ENCODE measurements at places on chromosomes 4 and X. TPM values are rescaled to one million over a fixed set of nuclear protein-coding genes. Genes with fewer than 3 reads are reported as not detected.

- DNase-seq: no peak
Measured at GRCh38 chrX:79412166-79412565, 45.0 kb upstream of the ITM2A start.

GRCh38 chr4:113823291-113823659 is 61.7 kb upstream of the CAMK2D start:
- peak; percentile 20 for DNase-seq

DNA sequence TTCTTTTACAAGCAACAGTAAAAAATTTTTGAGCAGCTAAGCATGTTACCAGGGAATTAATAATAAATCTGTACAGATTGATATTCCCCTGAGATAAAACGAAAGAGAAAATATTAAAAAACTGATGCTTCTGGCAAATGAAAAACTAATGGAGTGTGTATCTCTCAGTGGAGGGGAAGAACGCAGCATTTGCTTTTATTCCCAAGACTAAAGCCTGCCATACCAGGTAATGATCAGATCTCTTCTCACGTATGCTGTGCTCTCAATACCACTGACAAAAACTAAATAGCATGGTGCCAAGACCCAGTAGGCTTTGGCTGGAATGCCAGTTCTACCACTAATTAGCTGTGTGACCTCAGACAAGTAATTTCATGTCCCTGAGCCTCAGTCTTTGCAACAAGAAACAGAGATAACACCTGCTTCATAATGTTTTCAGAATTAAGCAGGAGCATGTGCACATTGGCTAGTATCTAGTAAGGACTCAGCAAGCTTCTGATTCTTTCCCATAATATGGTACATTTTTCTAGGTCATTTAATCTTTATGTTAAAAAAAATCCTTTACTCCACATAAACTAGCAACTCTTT is 179.6 kb downstream of the CENPC start:
- no peak for DNase-seq

The ZNF157 gene
- 0.48 TPM for total RNA-seq

The PITX2 gene
- total RNA-seq: 0.48 TPM

- no peak for DNase-seq
Measured at GRCh38 chr4:86151196-86151595, 208.7 kb downstream of the MAPK10 start.

The NDUFA1 gene
- total RNA-seq: 71.4 TPM

- no peak for DNase-seq
Measured at GRCh38 chrX:390459-390858, 3.8 kb upstream of the PPP2R3B start.

GRCh38 chr4:140117947-140118346 is 36.0 kb downstream of the MAML3 start:
- DNase-seq: no peak

The JAKMIP1 gene
- total RNA-seq: not detected

- DNase-seq: peak; percentile 84
Measured at GRCh38 chr4:101393256-101393655, 45.9 kb upstream of the PPP3CA start.

The SLIT2 gene
- 12.7 TPM for total RNA-seq

DNA sequence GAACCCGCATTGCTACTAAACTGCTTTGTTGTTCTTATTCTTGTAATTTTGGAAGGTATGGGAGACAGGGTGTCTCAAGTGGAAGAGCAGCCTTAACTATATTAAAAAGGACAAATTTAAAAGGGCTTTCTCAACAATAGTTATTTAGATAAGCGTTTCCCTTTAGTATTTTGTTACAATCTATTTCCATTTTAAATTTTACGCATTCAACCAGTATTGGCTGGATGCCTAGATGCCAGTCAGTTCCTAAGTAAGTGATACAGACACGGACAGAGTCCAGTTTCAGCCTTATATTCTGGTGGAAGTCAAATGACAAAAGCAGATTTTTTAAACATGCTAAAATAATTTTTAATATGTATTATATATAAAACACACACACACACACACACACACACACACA is 28.3 kb downstream of the FAT1 start:
- DNase-seq: no peak

DNA sequence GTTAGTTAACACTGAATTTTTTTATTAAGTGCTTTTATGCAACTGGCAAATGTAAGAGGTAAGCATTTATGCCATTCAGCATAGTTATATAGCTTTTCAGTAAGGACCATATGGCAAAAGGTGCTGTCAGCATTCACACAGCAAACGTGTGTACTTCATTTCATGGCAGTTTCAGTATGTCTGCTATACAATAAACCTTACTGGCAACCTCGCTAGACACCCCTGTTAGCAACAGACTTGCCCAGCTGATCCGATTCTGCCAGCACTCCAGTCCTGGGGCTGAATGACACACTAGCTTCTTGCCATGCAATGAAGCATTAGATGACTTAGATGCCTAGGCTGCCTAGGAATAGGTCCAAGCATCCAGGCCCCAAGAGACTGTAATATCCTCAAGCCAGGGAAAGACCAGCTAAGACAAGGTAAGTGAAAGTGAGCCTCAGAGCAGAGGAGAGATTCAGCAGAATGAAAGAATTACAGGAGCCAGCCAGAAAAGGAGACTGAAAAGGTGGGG is 47.3 kb upstream of the DOCK11 start:
- no peak for DNase-seq

DNA sequence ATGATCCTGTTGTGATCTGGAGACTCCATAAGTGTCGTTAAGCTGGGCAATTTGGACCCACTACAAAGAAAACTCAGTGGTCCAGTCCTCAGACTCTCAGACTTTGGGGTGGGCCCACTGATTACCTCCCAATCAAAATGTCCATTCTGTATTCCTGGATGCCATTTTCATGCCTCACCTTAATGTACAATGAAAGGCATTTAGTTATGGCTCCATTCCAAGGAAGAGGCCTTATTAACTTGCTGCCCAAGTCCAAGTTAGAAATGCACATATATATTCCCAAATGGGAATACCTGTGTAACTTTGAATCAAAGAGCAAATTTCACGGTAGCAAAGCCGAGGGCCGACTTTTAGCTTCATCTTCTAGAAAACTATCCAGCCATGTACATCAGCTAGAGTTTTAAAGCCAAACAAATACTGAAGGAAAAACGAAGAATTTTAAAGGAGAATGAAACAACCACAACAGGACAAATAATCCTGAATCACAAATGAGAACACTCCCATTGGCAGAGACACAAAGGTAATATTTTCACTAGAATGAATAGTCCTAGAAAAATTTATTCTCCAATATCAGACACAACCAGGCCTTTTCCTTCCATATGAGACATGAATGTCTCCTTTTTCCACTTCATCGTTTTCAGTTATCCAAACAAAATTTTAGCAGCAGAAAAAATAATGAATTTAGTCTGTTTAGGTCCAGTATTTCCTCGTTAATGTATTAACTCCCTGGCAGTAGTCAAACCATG is 63.7 kb upstream of the HHIP start:
- DNase-seq: no peak

- no peak for DNase-seq
Measured at GRCh38 chr4:137529432-137529831, 2.9 kb downstream of the PCDH18 start.

- DNase-seq: peak; percentile 34
Measured at GRCh38 chr4:54493862-54494261, 163.9 kb upstream of the KIT start.

The CXorf65 gene
- total RNA-seq: not detected

- no peak for DNase-seq
Measured at GRCh38 chr4:17489123-17489522, 22.8 kb downstream of the QDPR start.

- no peak for DNase-seq
Measured at GRCh38 chr4:80841587-80842281, 188.8 kb upstream of the BMP3 start.

The TKTL2 gene
- total RNA-seq: not detected

The UGT2B15 gene
- total RNA-seq: not detected

The ARAP2 gene
- total RNA-seq: 0.20 TPM

DNA sequence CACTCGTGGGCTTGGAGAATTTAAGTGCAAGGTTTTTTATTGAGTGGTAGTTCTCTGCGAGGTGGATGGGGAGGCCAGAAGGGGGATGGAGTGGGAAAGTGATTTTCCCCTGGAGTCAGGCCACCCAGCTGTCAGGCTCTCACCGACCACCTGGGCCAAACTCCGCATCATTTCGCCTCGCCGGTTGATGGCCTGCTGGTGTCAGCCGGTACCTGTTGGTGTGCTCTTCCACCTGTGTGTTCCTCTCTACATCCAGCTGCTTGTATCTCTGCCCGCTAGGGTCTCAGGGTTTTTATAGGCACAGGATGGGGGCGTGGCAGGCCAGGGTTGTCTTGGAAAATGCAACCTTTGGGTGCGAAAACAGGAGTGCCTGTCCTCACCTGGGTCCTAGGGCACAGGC is 200.9 kb downstream of the DACH2 start:
- no peak for DNase-seq

DNA sequence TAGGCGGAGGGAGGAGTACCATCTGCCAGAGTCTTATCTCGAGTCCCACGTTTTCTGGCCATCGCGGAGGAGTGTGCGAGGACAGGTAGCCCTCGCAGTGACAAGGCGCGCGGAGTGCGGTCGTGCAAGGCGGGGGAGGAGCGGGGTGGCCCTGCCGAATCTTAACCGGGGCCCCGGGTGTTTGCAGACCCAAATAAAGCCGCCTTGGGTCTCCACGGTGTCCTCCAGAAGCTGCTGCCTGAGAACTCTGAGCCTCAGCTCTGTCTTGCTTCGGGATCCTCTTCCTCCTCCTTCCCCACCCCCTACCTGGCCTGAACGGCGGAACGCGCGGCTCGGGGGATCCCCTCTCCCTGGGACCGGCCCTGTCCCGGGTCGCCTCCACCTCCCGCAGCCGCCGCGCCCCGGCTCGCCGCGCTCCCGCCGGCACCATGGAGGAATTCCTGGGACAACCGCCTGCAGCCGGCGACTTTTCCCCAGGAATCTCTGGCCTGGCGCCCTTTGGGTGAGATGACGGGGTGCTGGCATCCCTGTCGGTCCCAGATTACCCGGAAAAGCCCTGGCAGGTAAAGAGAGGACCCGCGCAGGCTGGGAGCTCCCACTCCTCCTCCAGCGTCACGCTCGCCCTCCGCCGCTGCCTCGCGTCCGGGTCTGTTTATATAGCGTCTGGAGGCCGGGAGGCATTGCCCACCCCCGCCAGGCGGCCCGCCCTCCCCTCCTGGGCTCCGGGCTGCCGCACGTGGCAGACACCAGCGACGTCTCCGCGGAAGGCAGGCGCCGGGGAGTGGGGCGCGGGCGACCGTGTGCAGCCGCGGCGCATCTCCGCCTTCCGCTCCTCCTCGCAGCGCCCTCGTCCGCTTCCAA is at the start of gene GALNTL6:
Gene GALNTL6, plus strand, starts transcription at position 740 of the 861 bp plus-strand sequence.
- DNase-seq: no peak

GRCh38 chr4:11769434-11769833 is 340.7 kb upstream of the HS3ST1 start:
- no peak for DNase-seq

- DNase-seq: peak; percentile 38
Measured at GRCh38 chr4:110046588-110047049, 133.9 kb downstream of the EGF start.

GRCh38 chr4:129144755-129145206 is 48.8 kb downstream of the C4orf33 start:
- no peak for DNase-seq

- DNase-seq: no peak
Measured at GRCh38 chrX:72020788-72021187, 110.1 kb downstream of the NHSL2 start.

- DNase-seq: no peak
Measured at GRCh38 chr4:78533854-78534253, 17.7 kb upstream of the ANXA3 start.

GRCh38 chr4:25773358-25773757 is 89.4 kb downstream of the SEL1L3 start:
- no peak for DNase-seq

DNA sequence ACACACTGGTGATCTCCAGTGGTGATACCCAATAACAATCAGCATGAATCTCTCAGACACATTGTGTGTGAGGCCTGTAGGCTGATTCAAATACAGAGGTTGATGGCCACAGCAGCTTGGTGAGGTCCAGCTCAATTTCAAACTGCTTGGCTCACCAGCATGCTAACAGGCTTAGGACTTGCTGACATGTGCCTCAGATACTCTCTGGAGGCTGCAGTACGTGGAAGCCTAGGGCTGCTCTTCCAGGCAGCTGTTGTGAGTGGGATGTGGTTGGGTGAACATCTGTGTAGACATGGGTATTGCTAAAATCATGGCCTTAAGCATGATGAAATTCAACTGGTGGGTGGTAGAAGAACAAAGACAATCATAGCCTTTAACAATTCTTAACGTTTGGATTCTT is 4.3 kb downstream of the CXCL9 start:
- DNase-seq: no peak

DNA sequence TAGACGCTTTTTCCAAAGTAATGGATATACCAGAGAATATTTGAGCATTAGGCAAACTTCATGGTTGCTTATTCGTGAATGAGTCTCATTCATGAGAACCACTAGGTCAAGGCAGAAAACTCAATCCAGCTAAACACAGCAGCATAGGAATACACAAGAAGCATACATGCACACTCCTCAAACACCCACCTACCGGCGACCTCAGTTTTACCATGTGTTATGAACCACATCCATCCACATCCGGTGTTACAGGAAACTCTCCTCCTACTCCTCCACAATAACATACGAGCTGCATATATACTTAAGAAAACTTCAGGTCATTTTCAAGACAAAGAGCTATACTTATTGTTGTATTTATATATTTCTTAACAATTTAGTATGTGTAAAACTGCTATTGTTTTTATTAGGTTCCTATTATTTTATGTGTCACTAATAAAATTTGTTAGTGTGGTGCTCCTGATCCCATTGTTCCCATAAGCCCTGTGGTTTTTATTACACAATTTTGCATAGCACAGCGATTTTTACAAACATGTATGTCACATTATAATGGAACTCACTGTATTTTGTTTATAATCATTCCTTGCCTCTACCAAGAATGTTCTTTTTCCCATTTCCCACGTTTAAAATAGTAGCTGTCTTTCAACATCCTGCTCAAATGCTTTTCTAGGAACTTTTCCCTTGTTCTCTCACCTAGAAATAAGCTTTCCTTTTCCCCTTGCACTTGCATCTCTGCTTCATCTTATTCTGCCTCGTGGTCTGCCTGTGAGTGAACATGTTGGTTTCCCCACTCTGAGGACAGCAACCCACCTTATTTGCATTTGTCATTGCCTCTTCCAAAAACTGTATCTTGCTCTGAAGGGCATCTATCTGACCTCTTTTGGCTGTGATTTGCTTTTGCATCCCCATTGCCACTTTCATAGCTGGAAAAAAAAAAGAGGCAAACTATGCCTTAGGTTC is 48.3 kb downstream of the STBD1 start:
- peak; percentile 11 for DNase-seq

DNA sequence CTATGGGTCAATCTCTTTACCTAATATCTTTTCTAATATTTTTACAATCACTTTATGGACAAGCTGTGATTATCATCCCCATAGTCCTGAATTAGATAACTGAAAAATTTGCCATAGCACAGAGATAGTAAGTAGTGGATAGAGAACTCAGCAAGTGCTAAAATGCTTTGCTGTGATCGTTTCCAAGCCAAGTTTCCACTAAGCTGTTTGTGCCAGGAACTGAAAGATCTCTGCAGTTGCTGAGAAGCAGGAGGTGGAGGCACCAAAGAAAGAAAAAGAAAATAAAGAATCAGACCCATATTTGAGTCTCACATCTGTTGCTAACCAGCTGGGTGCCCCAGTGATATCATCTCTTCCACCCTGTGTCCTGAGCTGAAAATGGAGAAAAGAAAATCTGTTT is 605.6 kb upstream of the BOD1L1 start:
- no peak for DNase-seq

The TGIF2LX gene
- total RNA-seq: not detected
